ENCODE measurements at places on chromosomes 3 and 15.

- H3K27me3 ChIP-seq = no peaks in the 10 kb centered on the region
- H3K4me3 ChIP-seq = no peak overlapping the region
- no peak for DNase-seq
- H3K4me1 ChIP-seq = peaks cover 45% of the 10 kb centered on the region
Measured at GRCh38 chr3:71393093-71393492, 190.4 kb downstream of the FOXP1 start.

- DNase-seq = no peak
- H3K36me3 ChIP-seq = no peaks in the 10 kb centered on the region
- H3K4me1 ChIP-seq = peaks cover 12% of the 10 kb centered on the region
- no peaks in the 10 kb centered on the region for H3K27me3 ChIP-seq
Measured at GRCh38 chr3:141863491-141863890, 13.0 kb upstream of the ATP1B3 start.

GRCh38 chr3:42526616-42527367 is 24.3 kb downstream of the VIPR1 start:
- H3K4me3 ChIP-seq = no peak overlapping the region
- peaks cover 12% of the 10 kb centered on the region for H3K4me1 ChIP-seq
- no peak overlapping the region for H3K27ac ChIP-seq
- peaks cover 10% of the 10 kb centered on the region for H3K36me3 ChIP-seq
- H3K27me3 ChIP-seq = no peaks in the 10 kb centered on the region

GRCh38 chr3:141669434-141669833 is 68.7 kb upstream of the RNF7 start:
- H3K36me3 ChIP-seq = no peaks in the 10 kb centered on the region
- no peak overlapping the region for H3K4me3 ChIP-seq
- H3K4me1 ChIP-seq = no peaks in the 10 kb centered on the region
- H3K27me3 ChIP-seq = no peaks in the 10 kb centered on the region
- DNase-seq = no peak
- no peak overlapping the region for H3K27ac ChIP-seq

GRCh38 chr3:48178072-48178471 is 10.1 kb downstream of the CDC25A start:
- no peak overlapping the region for H3K27ac ChIP-seq
- H3K4me3 ChIP-seq = no peak overlapping the region
- H3K4me1 ChIP-seq = no peaks in the 10 kb centered on the region
- H3K36me3 ChIP-seq = no peaks in the 10 kb centered on the region
- no peaks in the 10 kb centered on the region for H3K27me3 ChIP-seq

- DNase-seq = no peak
- H3K27me3 ChIP-seq = no peaks in the 10 kb centered on the region
Measured at GRCh38 chr3:186124592-186124991, 15.7 kb upstream of the ETV5 start.
